Upper lobe of right lung (tissue), 1 donor: ENCODE measurements at places on chromosomes 2 and 18.

DNA sequence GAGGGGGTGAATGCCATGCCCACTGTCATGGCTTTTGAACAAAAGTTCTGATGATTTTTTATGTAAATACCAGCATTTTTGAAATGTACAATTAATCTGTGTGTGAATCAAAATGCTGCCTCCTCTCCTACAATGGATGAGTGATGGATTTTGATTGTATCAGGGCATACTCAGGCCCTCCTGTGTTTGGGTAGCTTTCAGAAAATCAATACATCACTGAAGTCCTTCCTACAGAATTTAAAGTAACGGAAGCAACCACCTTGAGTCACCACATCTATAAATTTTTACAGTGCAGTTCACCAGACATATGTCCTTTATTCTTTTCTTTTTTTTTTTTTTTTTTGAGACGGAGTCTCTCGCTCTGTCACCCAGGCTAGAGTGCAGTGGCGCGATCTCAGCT, 867.3 kb downstream of the EPHA4 start:
- no peak overlapping the region for H3K27ac ChIP-seq
- H3K4me3 ChIP-seq = no peak overlapping the region
- H3K4me1 ChIP-seq = no peaks in the 10 kb centered on the region
- no peak for DNase-seq
- no peaks in the 10 kb centered on the region for H3K27me3 ChIP-seq

- H3K4me1 ChIP-seq = no peaks in the 10 kb centered on the region
- H3K4me3 ChIP-seq = no peak overlapping the region
- no peaks in the 10 kb centered on the region for H3K36me3 ChIP-seq
- H3K27me3 ChIP-seq = no peaks in the 10 kb centered on the region
- DNase-seq = no peak
These were observed 58.8 kb downstream of the BAZ2B start for GRCh38 chr2:159557437-159558034.

GRCh38 chr2:238166391-238167343, 7.9 kb downstream of the ERFE start:
- no peak overlapping the region for H3K27ac ChIP-seq
- H3K27me3 ChIP-seq = peaks cover 26% of the 10 kb centered on the region
- peaks cover 35% of the 10 kb centered on the region for H3K36me3 ChIP-seq
- no peak overlapping the region for H3K4me3 ChIP-seq
- H3K4me1 ChIP-seq = peaks cover 19% of the 10 kb centered on the region

GRCh38 chr2:67846370-67847070, 216.3 kb downstream of the C1D start:
- H3K36me3 ChIP-seq = no peaks in the 10 kb centered on the region
- H3K27ac ChIP-seq = no peak overlapping the region
- H3K27me3 ChIP-seq = no peaks in the 10 kb centered on the region
- H3K4me1 ChIP-seq = peaks cover 7% of the 10 kb centered on the region

- no peaks in the 10 kb centered on the region for H3K27me3 ChIP-seq
- no peak overlapping the region for H3K27ac ChIP-seq
- no peaks in the 10 kb centered on the region for H3K36me3 ChIP-seq
- H3K4me3 ChIP-seq = no peak overlapping the region
- DNase-seq = peak; percentile 28
These were observed 89.6 kb downstream of the MCFD2 start for GRCh38 chr2:46825939-46826568.

DNA sequence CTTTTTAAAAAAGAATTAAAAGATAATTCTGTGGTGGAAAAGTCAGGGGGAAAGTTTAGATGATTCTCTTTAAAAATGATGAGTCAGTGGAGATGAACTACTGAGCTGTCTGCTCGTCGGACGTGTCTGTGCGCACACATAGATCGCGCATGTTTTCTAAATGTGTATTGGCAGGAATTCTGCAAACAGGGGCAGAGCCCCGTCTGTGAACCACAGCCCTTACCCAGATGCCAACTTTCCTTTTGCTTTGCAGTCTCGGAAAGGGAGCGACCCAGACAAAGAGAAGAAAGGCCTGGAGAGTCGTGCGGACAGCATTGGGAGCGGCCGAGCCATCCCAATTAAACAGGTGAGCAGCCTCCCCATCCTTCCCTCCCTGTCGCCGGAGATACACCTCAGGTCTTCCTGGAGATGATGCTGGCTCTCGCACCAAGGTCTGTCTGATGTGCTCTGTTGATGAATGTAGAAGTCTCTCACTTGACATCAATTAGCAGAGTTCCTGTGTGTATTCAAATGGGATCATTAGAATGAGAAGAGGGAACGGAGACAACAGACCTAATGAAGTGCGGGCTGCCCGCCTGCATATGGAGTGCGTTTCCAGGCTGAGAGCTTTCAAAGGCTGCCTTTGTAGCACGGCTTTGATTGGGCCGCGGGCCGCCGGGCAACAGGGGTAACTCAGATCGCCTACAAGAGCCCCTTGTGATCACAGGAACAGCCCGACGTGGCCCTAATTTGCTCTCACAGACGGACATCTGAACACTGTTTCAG, 313.3 kb downstream of the AGAP1 start:
- H3K4me3 ChIP-seq = no peak overlapping the region
- no peak for DNase-seq
- H3K4me1 ChIP-seq = no peaks in the 10 kb centered on the region
- no peak overlapping the region for H3K27ac ChIP-seq
- H3K36me3 ChIP-seq = peaks cover 25% of the 10 kb centered on the region

- H3K4me3 ChIP-seq = no peak overlapping the region
- no peak overlapping the region for H3K27ac ChIP-seq
- H3K27me3 ChIP-seq = no peaks in the 10 kb centered on the region
- no peaks in the 10 kb centered on the region for H3K36me3 ChIP-seq
- no peak for DNase-seq
These were observed 461.7 kb downstream of the STK39 start for GRCh38 chr2:167785606-167786216.

- DNase-seq = no peak
- H3K27ac ChIP-seq = peak overlapping the region; percentile 75
These were observed 24.5 kb upstream of the LPIN2 start for GRCh38 chr18:3037423-3037915.

DNA sequence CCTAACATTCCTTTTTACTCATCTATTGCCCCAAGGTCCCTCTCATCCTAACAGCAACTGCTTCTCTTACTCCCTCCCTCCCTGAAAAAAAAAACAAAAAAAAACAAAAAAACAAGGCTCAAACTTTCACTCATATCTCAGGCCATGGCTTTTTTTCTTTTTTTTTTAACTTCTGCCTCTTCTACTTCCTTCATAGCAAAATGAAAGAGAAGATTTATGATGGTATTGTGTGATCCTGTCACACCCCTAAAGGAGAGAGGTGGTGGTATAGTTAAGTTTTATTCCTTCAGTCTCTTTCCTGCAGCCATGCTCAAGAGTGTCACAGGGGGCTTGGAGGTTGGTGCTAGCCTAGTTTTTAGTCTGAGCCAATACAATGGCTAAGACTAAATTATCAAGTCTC, 21.5 kb upstream of the EPC2 start:
- H3K4me1 ChIP-seq = no peaks in the 10 kb centered on the region
- DNase-seq = no peak
- no peaks in the 10 kb centered on the region for H3K36me3 ChIP-seq
- no peak overlapping the region for H3K27ac ChIP-seq
- no peak overlapping the region for H3K4me3 ChIP-seq

DNA sequence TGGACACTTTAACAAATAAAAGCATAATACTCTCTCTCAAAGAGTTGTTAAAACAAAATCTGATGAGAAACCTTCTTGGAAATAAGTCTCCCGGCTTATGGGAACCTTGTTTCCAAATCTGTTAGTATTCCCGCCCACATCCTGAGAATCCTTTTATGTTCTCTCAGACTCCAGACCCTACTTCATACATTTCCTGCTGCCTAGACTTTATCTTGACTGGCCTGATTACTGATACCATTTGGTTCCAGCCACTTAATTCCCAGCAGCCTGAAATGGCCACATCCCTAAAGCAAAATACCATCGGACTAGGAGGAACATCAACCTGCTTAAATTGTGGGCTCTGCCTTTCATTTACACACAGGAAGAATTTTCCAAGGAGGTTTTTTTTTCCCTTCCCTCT, 79.1 kb upstream of the CYP1B1 start:
- H3K4me3 ChIP-seq = no peak overlapping the region
- H3K4me1 ChIP-seq = peaks cover 23% of the 10 kb centered on the region

- no peak overlapping the region for H3K4me3 ChIP-seq
- no peak for DNase-seq
- H3K27me3 ChIP-seq = no peaks in the 10 kb centered on the region
- H3K27ac ChIP-seq = no peak overlapping the region
- no peaks in the 10 kb centered on the region for H3K36me3 ChIP-seq
These were observed 49.3 kb downstream of the CD226 start for GRCh38 chr18:69898241-69898861.

DNA sequence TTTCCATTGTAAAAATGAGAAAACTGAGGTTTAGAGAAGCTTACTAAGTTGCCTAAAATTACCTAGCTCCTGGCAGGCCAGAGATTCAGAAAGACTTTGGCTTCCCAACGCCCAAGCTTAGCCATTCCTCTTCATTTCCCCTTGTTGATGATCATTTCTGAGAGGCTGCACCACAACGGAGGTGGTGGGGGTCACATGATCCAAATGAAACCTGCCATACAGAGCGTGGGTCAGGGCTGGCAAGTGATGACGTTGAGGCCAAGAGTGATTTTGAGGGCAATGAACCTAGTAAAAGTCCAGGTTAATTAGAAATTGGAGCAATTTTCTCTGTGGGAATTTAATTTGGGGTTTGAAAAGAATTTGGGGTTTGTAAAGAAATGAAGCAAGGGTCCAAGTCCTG, 109.9 kb downstream of the TMEM182 start:
- H3K4me3 ChIP-seq = no peak overlapping the region
- no peak overlapping the region for H3K27ac ChIP-seq
- H3K4me1 ChIP-seq = no peaks in the 10 kb centered on the region

GRCh38 chr18:76264198-76264875, 230.7 kb downstream of the ZNF516 start:
- no peak for DNase-seq
- no peaks in the 10 kb centered on the region for H3K27me3 ChIP-seq
- no peaks in the 10 kb centered on the region for H3K36me3 ChIP-seq
- H3K27ac ChIP-seq = peak overlapping the region; percentile 90
- peaks cover 24% of the 10 kb centered on the region for H3K4me1 ChIP-seq

- DNase-seq = no peak
- no peaks in the 10 kb centered on the region for H3K27me3 ChIP-seq
- no peaks in the 10 kb centered on the region for H3K4me1 ChIP-seq
- H3K36me3 ChIP-seq = no peaks in the 10 kb centered on the region
- H3K27ac ChIP-seq = no peak overlapping the region
These were observed 303.0 kb downstream of the DYSF start for GRCh38 chr2:71756280-71756906.

- H3K4me1 ChIP-seq = peaks cover 12% of the 10 kb centered on the region
- H3K36me3 ChIP-seq = peaks cover 33% of the 10 kb centered on the region
- no peak for DNase-seq
- no peak overlapping the region for H3K4me3 ChIP-seq
These were observed 45.2 kb upstream of the NFU1 start for GRCh38 chr2:69482471-69482870.

GRCh38 chr2:64391940-64392339, 62.0 kb upstream of the LGALSL start:
- no peaks in the 10 kb centered on the region for H3K4me1 ChIP-seq
- H3K27me3 ChIP-seq = no peaks in the 10 kb centered on the region
- H3K27ac ChIP-seq = no peak overlapping the region
- H3K4me3 ChIP-seq = no peak overlapping the region
- no peak for DNase-seq

DNA sequence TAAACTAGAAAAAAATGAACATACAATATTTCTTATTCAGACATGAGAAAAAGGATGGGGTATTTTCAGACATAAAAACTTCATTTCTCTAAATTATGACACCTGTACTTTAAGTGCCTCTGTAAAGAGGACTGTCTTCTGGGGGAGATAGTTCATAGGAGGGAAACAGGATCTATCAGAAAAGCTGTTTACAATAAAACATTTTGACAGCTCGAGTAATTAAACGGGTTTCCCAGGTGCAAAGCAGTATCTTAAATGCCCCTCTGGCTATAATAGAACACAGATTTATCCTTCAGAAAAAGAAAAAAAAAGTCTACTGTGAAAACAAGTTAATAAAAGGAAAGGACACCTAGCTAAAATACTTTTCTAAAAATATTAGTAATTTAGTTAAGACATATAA, 311.4 kb upstream of the UBE2E3 start:
- no peaks in the 10 kb centered on the region for H3K27me3 ChIP-seq
- no peak overlapping the region for H3K27ac ChIP-seq
- H3K36me3 ChIP-seq = no peaks in the 10 kb centered on the region
- H3K4me3 ChIP-seq = no peak overlapping the region
- no peak for DNase-seq
- no peaks in the 10 kb centered on the region for H3K4me1 ChIP-seq

GRCh38 chr2:173972636-173973035, 7.5 kb upstream of the SP3 start:
- no peaks in the 10 kb centered on the region for H3K27me3 ChIP-seq
- H3K4me3 ChIP-seq = no peak overlapping the region
- H3K36me3 ChIP-seq = no peaks in the 10 kb centered on the region
- H3K27ac ChIP-seq = no peak overlapping the region
- H3K4me1 ChIP-seq = no peaks in the 10 kb centered on the region

GRCh38 chr18:4638680-4639079, 183.6 kb upstream of the DLGAP1 start:
- no peaks in the 10 kb centered on the region for H3K27me3 ChIP-seq
- no peak overlapping the region for H3K4me3 ChIP-seq
- no peak overlapping the region for H3K27ac ChIP-seq
- no peaks in the 10 kb centered on the region for H3K36me3 ChIP-seq
- H3K4me1 ChIP-seq = no peaks in the 10 kb centered on the region
- no peak for DNase-seq

GRCh38 chr18:47591429-47591828, 339.0 kb downstream of the SMAD2 start:
- DNase-seq = no peak
- no peaks in the 10 kb centered on the region for H3K36me3 ChIP-seq
- H3K27ac ChIP-seq = no peak overlapping the region

DNA sequence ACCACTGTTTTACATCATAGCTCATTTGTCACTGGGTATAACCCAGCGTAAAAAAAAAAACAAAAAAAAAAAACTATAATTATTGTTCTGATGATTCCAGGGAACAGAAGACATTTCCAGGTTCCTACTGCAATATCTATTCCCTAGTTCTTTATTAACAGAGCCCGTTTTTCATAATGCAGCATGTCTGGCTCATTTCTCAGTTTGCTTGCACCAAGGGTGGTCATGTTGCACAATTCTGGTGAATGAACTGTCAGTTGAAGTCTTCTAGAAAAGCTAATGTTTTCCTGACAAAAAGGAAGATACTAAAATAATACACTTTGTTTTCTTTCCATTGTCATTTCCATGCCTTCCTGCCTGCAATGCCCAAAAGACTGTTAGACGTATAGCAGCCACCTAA, 180.1 kb downstream of the RDH14 start:
- H3K36me3 ChIP-seq = no peaks in the 10 kb centered on the region
- no peaks in the 10 kb centered on the region for H3K4me1 ChIP-seq
- no peaks in the 10 kb centered on the region for H3K27me3 ChIP-seq
- no peak overlapping the region for H3K4me3 ChIP-seq
- H3K27ac ChIP-seq = no peak overlapping the region
- DNase-seq = no peak
